Karpas-422 (cell line): ENCODE measurements at places on chromosomes 5 and 9.

- no peaks in the 10 kb centered on the region for H3K36me3 ChIP-seq
- DNase-seq, result no peak
- H3K27ac ChIP-seq, result no peak overlapping the region
- H3K4me3 ChIP-seq, result no peak overlapping the region
- no peaks in the 10 kb centered on the region for H3K4me1 ChIP-seq
Observed at GRCh38 chr5:147407094-147407681, 102.7 kb downstream of the DPYSL3 start.

- H3K27ac ChIP-seq, result no peak overlapping the region
- no peaks in the 10 kb centered on the region for H3K27me3 ChIP-seq
- H3K4me1 ChIP-seq, result no peaks in the 10 kb centered on the region
- no peaks in the 10 kb centered on the region for H3K36me3 ChIP-seq
- H3K4me3 ChIP-seq, result no peak overlapping the region
Observed at GRCh38 chr5:34682926-34683623, 26.9 kb downstream of the RAI14 start.

GRCh38 chr5:28165096-28165495 is 1126.7 kb upstream of the CDH9 start:
- no peak for DNase-seq
- H3K36me3 ChIP-seq, result no peaks in the 10 kb centered on the region
- no peaks in the 10 kb centered on the region for H3K27me3 ChIP-seq
- no peak overlapping the region for H3K27ac ChIP-seq
- H3K4me1 ChIP-seq, result no peaks in the 10 kb centered on the region
- no peak overlapping the region for H3K4me3 ChIP-seq

- H3K4me3 ChIP-seq, result no peak overlapping the region
- H3K27me3 ChIP-seq, result no peaks in the 10 kb centered on the region
Observed at GRCh38 chr9:95722141-95722540, 153.3 kb upstream of the ERCC6L2 start.

DNA sequence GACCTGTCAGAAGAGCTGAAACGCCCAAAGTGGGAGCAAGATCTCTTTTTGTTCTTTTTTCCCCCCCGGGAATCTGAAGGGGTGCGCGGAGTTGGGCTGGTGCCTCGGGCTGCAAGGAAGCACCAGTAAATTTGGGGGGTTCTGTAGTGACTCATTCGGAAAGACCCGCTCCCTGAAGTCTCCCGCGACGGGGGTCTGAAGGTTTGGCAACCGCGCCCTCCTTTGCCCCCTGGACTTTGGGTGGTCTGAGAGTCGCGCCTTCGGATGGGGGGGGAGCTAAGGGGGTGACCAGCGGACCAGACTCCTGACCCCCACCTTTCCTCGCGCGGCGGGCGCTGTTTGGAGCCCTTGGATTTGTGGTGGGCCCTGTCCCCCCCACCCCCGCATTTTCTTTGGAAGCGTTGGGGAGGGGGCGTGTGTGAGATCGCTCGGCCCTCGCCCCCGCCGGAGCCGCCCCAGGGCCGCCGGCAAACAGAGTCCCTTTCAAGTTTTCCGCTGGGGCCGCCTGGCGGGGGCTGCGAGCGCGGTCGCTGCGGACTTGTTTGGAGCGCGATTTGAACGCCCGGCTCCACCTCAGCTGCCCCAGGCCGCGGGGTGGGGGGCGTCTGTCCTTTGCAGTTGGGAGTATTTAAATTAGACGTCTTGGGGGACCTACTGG is 2.0 kb downstream of the CXXC5 start:
- H3K27ac ChIP-seq, result no peak overlapping the region
- peaks cover 48% of the 10 kb centered on the region for H3K4me1 ChIP-seq
- DNase-seq, result no peak
- H3K27me3 ChIP-seq, result peaks cover 4% of the 10 kb centered on the region; the same call in 1 of the 2 replicates
- peak overlapping the region; percentile 76 for H3K4me3 ChIP-seq

DNA sequence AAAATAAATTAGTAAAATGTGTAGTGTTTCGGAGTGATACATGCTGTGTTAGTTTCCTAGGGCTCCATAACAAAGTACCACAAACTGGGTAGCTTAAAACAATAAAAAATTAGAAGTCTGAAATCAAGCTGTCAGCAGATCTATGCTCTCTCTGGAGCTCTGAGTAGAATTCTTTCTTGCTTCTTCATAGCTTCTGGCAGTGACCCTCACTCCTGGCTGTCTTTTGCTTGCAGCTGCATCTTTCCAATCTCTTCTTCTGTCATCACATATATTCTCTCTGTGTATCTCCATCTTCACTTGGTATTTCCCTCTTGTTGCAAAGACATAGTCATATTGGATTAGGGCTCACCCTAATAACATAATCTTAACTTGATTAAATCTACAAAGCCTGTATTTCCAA is 37.6 kb upstream of the PLCXD3 start:
- no peaks in the 10 kb centered on the region for H3K4me1 ChIP-seq
- H3K4me3 ChIP-seq, result no peak overlapping the region
- no peaks in the 10 kb centered on the region for H3K36me3 ChIP-seq

DNA sequence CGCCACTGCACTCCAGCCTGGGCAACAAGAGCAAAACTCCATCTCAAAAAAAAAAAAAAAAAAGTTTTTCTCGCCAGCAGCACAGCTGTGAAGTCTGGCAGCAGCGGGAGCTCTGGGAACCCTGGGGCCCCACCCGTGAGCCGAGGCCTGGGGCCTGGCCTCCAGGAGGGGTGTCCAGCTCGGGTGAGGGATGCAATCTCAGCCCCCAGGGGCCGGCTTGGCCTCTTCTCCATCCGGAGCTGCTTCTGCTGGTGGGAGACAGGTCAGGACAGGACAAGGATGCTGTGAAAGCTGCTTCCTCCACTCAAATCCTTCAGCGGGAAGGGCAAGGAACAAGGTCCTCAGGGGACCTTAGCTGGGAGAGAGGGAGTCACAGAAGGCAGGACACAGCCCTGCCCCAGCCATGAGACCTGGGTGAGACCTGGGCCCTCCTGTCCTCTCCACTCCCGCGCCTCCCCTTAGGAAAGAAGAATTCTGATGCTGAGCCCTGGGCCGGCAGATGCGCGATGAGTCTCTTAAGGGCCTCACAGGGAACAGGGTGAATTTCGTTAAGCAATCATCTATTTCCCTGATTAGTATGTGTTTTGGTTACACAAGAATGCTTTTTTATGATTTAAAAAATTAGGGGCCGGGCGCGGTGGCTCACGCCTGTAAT is 30.6 kb downstream of the PLPP7 start:
- DNase-seq, result no peak
- no peaks in the 10 kb centered on the region for H3K36me3 ChIP-seq
- no peaks in the 10 kb centered on the region for H3K4me1 ChIP-seq
- no peaks in the 10 kb centered on the region for H3K27me3 ChIP-seq
- H3K27ac ChIP-seq, result no peak overlapping the region

GRCh38 chr5:2204366-2205184 is 321.9 kb upstream of the IRX4 start:
- no peak overlapping the region for H3K4me3 ChIP-seq
- no peak for DNase-seq
- H3K27me3 ChIP-seq, result no peaks in the 10 kb centered on the region
- no peaks in the 10 kb centered on the region for H3K4me1 ChIP-seq
- no peak overlapping the region for H3K27ac ChIP-seq
- no peaks in the 10 kb centered on the region for H3K36me3 ChIP-seq

DNA sequence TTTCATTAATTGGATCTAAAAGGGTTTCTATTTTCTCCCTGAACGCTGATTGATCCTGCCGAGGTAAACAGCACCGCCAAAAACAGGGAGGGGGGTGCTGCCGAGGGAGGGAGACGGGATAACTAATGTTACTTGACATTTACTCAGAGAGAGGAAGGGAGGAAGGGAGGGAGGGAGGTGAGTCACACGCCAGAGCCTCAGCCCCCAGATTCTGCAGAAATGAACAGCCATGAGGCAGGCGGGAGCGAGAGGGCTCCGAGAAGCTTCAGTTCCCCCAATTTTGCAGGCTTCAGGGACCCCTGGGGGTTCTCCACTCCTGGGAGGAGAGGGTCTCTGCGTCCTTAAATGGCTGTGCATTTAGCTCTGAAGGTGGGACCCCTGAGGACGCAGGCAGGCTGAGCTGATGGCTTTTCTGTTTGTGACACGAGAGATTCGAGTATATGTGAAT is 59.1 kb upstream of the IER5L start:
- H3K36me3 ChIP-seq, result no peaks in the 10 kb centered on the region
- no peak for DNase-seq
- no peaks in the 10 kb centered on the region for H3K27me3 ChIP-seq
- H3K4me3 ChIP-seq, result no peak overlapping the region

- no peak overlapping the region for H3K27ac ChIP-seq
- no peak for DNase-seq
- no peaks in the 10 kb centered on the region for H3K36me3 ChIP-seq
- H3K4me1 ChIP-seq, result no peaks in the 10 kb centered on the region
- no peak overlapping the region for H3K4me3 ChIP-seq
Observed at GRCh38 chr5:68482199-68482598, 266.6 kb downstream of the PIK3R1 start.

- H3K4me1 ChIP-seq, result no peaks in the 10 kb centered on the region
- H3K36me3 ChIP-seq, result no peaks in the 10 kb centered on the region
- H3K4me3 ChIP-seq, result no peak overlapping the region
- no peaks in the 10 kb centered on the region for H3K27me3 ChIP-seq
Observed at GRCh38 chr5:58201922-58202648, 257.8 kb downstream of the PLK2 start.

DNA sequence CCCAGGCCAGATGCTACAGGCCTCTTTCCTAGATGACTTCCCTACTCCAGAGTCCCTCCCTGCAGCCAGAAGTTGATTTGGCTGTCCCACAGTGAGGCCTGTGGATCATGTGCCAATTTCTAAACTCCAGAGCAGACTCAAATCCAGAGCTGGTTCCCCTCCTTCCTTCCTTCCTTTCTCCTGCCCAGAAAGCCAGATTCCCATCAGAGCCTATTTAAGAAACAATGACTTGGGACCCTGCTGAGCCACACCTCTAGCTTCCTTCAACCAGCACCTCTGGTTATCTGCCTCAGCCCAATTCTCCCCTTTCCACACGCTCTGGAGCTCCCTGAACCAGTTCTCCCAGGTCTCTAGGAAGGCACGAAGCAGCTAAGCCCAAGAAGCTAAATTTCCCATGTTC is 7.2 kb downstream of the FAM219A start:
- H3K4me1 ChIP-seq, result peaks cover 3% of the 10 kb centered on the region; the same call in 1 of the 2 replicates
- H3K4me3 ChIP-seq, result no peak overlapping the region
- H3K27ac ChIP-seq, result no peak overlapping the region
- H3K36me3 ChIP-seq, result no peaks in the 10 kb centered on the region
- DNase-seq, result no peak

DNA sequence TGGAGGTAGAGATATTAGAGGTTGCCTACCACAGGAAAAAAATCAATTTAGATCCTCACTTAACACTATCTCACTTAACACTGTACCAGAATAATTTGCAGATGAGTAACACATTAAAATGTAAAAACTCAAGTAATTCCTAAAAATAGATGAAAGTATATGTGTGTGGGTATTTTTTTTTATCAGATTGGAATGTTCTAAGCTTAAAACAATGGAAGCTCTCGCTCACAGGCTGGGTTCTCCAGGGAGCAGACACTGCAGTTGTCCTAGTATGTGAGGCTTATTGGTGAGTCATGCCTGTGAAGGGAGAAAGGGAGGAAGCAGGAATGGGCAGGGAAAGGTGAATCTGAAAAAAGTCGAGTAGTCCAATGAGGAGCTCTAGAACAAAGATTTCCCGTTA is 181.3 kb upstream of the ZNF608 start:
- H3K4me1 ChIP-seq, result no peaks in the 10 kb centered on the region
- no peaks in the 10 kb centered on the region for H3K36me3 ChIP-seq
- no peak overlapping the region for H3K27ac ChIP-seq
- no peak for DNase-seq
- no peak overlapping the region for H3K4me3 ChIP-seq

- H3K4me1 ChIP-seq, result no peaks in the 10 kb centered on the region
- DNase-seq, result no peak
- no peak overlapping the region for H3K4me3 ChIP-seq
- H3K36me3 ChIP-seq, result no peaks in the 10 kb centered on the region
- no peaks in the 10 kb centered on the region for H3K27me3 ChIP-seq
Observed at GRCh38 chr5:11261241-11261640, 500.2 kb upstream of the DAP start.
